ENCODE measurements at places on chromosomes 12 and 14.
A peak's percentile ranks its signal among the peaks of the same experiment; 100 is the strongest.

DNA sequence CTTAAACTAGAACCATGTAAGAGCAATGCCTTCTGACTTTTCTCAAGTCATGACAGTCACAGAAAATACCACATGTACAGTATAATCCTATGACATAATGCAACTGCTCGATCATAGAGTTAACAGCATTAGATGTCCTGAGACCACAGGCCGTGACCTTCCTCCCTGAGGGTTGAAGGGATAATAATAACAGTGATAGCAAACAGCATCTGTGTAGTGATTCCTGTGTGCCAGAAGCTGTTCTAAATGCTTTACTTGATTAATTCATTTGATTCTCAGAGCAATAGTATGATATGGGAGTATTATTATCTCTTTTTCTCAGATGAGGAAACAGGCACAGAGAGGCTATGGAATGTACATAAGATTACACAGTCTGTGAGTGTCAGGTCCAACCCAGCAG is 53.2 kb downstream of the SLC35F4 start:
- DNase-seq = no peak

DNA sequence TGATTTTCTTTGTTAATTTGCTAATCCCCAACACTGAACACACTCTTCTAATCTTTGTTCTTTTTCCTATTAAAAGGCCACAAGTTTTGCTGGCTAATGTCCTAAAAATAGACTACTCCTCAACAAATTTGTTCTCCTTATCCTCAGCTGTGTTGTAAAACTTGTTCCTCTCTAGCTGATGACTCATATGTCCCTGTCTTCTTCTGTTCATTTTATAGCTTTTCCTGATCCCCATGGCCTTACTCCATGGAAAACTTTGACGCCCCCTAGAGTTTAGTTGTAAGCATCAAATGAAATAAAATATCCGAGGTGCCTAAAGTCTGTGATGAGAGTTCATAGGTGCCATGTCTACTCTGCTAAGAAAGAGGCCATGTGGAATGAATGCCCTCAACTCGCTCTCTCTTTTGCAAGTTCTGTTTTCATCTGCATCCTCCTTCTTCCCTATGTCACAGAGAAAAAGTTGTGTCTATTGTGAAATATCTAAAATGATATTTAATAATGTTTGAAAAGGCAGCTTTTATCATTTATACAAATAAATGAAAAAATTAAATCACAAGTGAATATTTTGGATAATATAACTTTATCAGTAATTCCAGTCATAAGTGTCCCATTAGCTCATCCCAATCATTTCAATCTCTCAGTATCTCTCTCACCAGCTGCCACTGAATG is 237.9 kb downstream of the IPO8 start:
- DNase-seq = peak; percentile 40

DNA sequence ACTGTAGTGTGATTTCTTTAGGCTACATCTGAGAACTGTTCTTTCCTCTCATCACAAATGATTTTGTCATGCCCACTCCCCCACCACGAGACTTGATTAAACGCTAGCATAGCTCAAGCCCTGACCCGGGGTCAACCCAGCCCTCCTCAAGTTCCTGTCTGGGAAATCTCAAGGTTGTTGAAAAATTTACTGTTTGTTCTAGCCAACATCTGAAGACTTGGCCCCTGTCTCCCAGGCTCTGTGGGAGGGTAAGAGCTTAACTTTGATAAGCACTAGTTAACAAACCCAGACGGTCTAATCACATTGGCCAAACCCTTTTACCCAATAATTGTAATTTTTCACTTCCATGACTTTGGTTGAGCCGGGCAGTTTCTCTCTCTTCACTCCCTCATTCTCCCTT is 86.2 kb upstream of the AMIGO2 start:
- DNase-seq = peak; percentile 67

DNA sequence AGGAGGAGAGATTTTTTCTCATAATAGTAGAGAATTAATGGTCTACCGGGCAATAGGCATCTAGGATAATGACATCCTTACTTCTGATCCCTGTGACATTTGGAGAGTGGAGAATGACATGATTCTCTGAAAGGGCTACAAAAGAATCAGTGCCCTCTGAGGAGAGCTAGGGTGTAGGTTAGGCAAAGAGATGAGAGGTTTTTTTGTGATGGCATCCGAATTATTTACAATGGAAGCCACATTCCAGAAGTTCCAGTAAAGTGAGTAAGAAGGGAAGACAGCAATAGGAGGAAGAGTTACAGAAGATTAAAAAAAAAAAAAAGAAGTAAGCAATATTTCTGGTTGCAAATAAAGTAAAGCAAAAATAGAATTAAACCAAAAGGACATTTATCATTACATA is 478.0 kb downstream of the RMST start:
- DNase-seq = no peak

DNA sequence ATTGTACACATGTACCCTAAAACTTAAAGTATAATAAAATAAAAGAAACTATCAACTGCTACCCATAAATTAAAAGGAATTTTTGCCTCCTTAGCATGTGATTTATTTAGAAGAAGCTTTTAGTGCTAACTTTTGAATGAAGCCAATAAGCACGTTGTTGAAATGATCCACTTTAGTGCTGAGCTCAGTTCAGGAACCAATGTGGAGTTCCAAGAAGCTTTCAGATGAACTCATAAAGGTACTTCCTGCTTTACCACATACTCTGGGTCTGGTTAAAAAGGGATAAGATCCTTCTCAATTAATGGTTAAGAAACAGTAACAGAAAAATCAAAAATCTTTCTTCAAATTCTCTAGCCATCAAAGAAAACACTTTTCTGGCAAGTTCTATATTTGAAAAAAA is 39.4 kb downstream of the TMTC1 start:
- no peak for DNase-seq
